ENCODE measurements at places on chromosomes 3 and 15.

GRCh38 chr15:68887120-68887519, 43.2 kb upstream of the SPESP1 start:
- no peak for DNase-seq

- DNase-seq: no peak
Measured at GRCh38 chr3:64642327-64643151, 45.3 kb downstream of the ADAMTS9 start.

DNA sequence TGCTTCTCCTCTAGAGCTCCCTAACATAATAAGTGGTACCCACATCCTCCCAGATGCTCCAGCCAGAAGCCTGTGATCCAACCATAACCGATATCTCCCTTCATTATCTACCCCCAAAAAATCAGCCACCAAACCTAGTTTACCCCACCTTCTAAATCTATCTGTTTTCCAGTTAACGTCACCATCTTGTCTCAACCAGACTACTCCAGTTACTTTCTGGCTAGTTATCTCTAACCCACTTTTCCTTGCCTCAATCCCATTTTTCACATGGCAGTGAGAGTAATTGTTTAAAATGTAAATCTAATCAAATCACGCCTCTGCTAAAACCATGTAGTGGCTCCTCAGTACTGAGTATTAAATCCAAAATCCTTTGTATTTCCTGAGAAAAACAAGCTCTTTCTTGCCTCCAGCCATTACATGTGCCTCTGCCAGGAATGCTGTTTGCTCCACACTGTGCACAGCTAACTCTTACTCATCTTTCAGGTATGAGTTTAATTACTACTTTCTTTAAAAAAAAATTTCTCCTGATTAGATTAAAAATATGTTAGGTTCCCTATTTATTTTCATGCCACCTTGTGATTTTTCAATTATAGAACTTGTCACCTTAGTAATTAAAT, 15.4 kb downstream of the CCDC54 start:
- no peak for DNase-seq

GRCh38 chr3:126969586-126969985, 13.3 kb upstream of the PLXNA1 start:
- DNase-seq: no peak

GRCh38 chr3:187767266-187768012, 22.2 kb upstream of the BCL6 start:
- no peak for DNase-seq

- DNase-seq: no peak
Measured at GRCh38 chr3:146166415-146166821, 5.4 kb upstream of the PLOD2 start.

GRCh38 chr3:70565861-70566260, 253.4 kb upstream of the MDFIC2 start:
- no peak for DNase-seq

DNA sequence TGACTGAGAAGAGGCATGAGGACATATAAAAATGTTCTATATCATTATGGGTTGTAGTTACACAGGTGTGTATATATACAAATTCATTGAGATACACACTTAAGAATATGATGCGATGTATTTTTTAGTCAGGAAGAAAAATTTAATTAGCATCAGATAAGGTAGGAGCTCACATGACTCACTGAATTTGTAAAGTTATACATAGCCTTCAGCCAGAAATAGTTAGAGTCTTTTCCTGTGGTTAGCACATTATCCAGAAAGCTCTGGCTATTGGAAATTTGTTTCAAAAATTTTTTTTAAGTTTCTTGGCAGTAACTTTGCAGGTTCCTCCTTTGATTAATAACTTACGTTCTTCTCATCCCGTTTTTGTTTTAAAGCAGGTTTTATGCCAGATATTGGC, 88.6 kb downstream of the STT3B start:
- no peak for DNase-seq

- no peak for DNase-seq
Measured at GRCh38 chr3:151550642-151551041, 89.8 kb upstream of the IGSF10 start.

DNA sequence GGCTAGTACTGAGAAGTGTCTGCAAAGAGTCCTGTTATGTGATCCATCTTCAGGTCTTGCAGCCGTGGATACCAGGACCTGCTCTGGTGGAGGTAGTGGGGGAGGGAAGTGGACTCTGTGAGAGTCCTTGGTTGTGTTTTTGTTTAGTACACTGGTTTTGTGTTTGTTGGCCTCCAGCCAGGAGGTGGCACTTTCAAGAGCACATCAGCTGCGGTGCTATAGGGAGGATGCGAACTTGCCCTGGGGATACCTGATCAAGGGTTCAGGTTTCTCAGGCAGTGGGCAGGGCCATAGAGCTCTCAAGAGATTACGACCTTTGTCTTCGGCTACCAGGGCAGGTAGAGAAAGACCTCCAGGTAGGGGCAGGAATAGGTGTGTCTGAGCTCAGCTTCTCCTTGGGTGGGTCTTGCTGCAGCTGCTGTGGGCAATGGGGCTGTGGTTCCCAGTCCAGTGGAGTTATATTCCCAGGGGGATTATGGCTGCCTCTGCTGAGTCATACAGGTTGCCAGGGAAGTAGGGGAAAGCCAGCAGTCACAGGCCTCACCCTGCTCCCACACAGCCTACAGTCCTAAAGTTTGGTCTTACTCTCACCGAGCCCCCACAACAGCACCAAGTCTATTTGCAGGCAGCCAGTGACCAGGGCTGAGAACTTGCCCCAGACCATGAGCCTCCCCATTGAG, 132.8 kb upstream of the NPHP3 start:
- no peak for DNase-seq

DNA sequence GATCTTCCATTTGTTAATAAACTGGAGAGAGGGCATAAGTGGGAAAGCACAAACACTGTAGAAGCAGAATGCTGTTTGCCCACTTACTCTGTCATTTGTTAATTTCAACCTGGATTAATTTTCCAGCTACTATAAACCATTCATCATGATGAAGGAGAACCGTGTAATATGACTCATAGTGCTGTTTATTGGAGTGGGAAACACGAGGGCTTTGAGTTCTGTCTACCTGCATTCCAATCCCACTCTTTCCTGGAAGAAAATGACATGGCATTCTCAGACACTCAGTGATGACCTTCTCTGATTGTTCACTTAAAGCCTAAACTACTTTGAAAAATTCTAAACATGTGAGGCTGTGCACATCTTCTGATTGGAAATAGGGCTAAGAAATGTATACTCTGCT, 826.7 kb downstream of the AGBL1 start:
- no peak for DNase-seq

GRCh38 chr15:62456011-62456920, 291.2 kb upstream of the C2CD4B start:
- no peak for DNase-seq

DNA sequence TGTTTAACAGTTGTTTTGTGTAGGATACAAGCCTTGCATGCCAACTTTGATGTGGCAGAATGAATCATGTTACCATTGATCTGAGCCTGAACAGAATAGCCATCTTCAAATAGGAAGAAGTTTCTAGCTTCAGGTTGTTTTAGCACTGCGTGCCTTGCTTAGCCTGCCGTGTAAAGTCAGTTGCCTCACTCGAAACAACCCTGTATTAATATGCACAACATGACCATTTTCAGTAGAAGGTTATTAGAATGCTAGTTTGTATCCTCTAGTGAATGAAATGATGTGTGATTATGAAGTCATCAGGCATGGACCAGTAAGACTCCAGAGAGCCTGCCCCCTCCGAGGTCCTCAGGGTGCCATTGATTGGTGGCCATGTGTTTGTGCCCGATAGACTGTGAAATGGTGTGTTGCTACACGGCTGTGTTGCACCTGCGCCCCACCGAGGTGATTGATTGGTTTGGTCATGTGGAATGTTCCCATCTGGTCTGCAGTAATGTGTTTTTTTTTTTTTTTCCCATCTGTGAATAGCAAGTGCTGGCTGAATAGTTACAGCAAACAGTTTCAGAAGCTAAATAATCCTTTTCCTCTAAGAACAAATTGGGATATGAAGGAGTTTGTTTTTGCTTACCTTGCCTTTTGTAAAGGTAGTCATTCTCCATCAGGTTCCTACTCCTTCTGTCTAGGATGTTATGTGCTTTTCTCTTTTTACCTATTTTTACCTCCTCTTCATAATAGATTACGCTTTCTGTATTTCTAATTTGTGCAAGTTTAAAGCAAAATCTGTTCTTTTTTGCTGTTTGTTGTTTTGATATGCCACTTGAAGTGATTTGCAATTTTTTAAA, 214.9 kb downstream of the TCF12 start:
- DNase-seq: no peak

DNA sequence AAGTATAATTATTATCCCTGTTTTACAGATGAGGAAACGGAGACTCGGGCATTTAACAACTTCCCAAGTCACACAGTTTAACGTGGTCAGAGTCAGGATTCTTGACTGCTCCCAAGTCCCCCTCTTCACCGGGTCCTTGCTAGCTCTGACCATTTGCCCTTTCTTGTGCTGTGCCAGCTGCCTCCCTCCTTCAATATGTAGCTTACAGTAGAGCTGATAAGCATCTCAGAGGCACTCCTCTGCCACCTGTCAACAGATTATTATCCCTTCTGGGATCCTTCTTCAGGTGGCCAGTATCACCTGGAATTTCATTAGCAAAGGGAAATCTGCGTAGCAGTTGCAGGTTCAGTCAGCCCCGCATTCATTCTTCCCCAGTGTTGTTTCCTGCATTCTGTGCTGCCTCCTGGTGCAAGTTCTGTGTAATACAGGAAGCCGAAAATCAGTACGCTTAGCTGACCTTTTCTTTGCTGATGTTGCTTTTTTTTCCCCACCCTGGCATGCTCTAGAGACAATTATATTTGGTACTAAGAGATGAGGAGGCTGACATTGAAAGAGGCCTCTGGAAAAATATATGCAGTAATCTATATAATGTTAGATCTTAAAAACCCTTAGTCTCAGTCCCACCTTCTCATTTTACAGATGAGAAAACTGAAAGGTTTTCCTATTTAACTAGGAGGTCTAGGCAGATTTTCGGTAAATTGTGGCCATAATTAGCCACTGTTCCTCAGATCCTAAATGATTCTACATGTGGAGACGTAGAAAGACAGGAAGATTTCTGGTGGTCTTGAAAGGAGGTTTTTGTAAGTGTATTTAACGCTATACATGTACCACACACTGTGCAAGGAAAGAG, 24.8 kb downstream of the TMOD2 start:
- DNase-seq: no peak

DNA sequence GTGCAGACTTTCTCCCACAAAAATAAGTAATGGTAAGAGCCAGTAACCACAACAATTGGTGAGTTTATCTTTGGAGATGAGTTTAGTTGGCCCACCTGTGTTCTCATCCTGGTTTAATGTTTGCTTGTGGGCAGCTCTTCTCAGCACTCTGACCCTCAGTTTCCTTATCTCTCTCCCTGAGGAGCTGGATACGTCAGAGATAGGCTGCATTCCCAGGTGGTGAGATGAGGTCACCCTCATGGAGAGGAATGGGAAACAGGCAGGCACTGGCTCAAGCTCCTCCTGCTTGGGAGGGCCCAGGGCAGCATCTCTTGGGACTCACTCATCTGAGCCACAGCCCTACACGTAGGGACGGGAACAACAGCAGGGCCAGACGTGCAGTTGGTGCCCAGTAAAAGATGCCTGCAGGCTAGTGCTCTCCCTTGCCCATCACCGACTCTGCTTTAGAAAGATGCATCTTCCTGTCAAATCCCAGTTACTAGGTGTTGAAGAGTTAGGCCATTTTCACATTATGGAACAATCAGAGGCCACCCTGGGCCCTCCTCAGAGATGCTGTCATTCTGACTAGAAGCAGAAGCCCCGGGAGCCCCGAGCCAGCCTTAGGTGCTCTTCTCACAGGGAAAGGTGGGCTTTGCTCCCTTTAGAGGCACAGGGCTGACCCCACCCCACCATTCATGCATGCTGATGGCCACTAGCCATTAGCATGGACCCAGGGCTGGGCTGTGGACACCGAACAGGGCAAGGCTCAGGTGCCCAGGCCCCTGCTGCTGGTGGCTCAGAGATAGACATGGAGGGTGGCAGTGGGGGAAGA, 59.7 kb downstream of the GRIP2 start:
- DNase-seq: no peak

DNA sequence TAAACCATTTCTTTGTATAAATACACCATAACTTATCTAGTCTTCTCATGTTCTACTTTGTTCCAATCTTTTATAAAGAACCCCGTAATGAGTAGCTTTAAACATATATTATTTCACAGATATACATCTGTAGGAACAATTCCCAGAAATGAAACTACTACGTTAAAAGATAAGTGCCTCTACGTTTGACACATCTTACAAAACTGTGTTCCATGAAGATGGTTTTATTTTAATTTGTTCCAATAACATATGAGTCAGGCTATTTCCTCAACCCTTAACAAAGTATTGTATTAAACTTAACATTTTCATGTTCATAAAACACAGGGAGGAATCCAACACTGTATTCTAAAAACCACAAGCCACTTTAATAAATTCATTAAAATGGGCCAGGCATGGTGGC, 52.9 kb downstream of the TRPM7 start:
- no peak for DNase-seq

DNA sequence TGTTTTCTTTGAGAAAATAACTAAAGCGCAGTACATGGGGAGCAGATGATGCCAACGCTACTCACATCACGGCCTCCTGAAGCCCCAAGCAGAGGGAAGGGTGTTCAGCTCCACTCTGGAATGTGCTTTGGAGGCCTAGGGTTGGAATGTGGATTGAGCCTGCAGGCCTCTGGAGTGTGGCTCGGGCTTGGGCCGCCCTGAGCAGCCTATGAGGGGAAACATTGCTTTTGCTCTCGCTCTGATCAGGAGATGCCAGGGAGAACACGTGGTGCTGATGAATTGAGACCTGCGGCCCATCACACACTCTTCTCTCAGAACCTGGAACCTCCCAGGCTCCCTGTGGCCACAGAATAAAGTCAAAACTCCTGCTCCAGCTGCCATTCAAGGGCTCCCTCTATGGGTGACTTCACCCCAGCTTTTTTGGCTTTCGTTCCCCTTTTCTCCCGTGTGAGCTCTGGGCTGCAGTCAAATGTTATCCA, 23.3 kb downstream of the CCDC13 start:
- DNase-seq: peak; percentile 33

- no peak for DNase-seq
Measured at GRCh38 chr3:156642750-156643728, 31.4 kb upstream of the TIPARP start.

GRCh38 chr3:139554628-139555027, 15.1 kb upstream of the RBP1 start:
- DNase-seq: no peak

- peak; percentile 33 for DNase-seq
Measured at GRCh38 chr15:61835496-61836106, 224.6 kb downstream of the VPS13C start.

DNA sequence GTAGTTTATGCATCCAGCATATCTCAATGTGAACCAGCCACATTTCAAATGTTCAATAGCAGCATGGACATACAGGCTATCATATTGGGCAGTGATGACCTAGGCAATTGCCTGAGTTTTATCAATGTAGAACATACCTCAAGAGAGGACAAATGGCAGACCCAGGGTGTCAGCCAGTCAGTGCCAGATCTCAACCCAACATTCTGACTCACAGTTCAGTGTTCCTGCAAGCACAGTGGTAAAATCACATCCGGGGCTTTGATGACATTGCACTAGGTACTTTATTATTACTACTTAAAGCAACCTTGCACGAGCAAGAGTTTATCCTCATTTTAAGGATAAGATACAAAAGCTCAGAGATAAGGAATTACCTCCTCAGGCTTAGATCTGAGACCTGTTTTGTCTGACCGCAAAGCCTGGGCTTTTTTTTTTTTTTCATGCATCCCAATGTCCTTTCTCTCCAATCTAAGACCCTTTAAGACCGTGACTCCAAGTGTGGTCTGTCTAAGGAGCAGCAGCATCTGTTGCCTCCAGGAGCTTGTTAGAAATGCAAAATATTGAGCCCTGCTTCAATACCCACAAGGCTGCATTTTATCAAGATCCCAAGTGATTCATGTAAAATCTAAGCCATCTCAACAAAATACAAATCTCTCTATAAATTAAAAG, 60.1 kb downstream of the SLC12A1 start:
- DNase-seq: peak; percentile 3

Measured in H54 (cell line).